ENCODE measurements at places on chromosomes 7 and 10.

- no peak for DNase-seq
Observed at GRCh38 chr7:73770002-73770859, at the start of gene CLDN3. Gene CLDN3 (minus strand): TSS chr7:73770270. CDS start chr7:73770049, 221 bp downstream.

DNA sequence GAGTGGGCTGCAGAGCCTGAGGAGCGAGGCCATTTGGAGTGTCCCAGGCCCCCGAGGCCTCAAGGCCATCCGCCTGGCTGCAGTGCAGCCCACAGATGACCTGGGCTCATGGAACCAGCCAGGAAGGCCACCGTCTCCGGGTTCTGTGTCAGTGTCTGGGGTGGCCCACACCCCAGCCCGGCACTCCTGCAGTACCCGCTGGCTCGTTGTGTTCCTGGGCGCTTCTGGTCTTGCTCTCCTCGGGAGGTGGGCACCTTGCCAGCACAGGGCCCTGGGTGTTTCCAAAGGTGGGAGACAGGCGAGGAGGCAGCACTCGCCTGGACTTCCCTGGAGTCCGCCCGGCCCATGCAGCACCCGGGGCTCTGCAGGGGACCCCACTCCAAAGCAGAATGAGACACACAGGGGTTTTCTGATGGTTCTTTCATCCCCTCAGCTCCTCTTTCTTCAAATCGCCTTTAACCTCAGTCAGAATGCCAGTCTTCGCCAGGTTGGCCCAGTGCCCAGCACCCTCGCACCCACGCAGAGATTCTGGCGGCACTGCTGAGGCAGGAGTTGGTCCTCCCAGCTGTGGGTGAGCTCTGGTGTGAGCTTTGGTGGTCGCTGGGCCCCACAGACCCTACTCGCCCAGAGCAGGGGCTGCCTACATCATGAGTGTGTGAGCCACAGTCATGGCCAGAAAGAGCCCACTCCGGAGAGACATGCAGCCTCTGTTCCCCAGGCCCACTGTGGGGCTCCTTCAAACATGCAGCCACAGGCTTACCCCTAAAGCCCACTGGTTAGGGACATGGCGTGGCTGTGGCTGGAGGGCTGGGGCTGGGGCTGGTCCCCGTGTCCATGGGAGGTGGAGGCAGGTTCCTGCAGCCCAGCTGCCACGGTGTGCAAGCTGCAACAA, 155.7 kb downstream of the EBF3 start:
- no peak for DNase-seq

GRCh38 chr10:83673316-83673715, 466.0 kb upstream of the GHITM start:
- DNase-seq: no peak

GRCh38 chr7:135653340-135654080, 8.8 kb upstream of the STMP1 start:
- no peak for DNase-seq

- DNase-seq: no peak
Observed at GRCh38 chr10:31961277-31962074, 32.8 kb upstream of the ARHGAP12 start.

- no peak for DNase-seq
Observed at GRCh38 chr7:2175091-2175490, 57.7 kb downstream of the MAD1L1 start.

DNA sequence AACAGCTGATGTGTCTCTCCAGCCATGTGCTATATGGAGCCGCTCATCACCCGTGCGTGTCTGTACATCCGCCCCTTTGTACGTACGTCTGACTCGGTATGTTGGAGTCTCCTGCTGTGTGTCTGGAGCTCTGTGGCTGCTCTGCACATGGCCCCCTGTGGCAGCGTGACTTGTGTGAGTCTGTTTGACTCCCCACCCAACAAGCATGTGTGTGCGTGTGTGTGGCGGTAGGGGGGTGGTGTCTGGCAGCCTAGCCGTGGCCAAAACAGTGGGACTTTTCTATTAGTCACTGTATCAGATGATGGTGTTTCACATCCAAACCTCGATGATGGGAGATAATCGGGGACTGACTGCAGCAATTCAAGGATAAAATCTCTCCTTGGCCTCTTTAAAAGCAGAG, 94.1 kb downstream of the COL13A1 start:
- DNase-seq: no peak

DNA sequence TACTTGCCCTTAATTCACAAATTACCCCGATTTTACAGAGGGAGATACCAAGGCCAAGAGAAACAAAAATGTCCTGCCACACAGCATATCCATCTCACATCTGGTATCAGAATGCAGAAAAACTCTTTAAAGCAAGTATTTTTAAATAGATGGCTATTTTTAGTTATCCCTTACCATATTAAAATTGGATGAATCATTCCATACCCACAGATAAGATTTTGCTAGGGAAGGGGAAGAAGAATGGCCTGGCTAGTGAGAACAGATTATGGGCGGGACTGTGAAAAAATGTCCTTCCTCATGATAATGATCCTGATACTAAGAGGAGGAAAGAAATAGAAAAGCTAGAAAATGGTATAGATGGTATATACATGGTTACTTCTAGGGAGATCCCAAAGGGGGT, 80.6 kb upstream of the GATAD1 start:
- no peak for DNase-seq

DNA sequence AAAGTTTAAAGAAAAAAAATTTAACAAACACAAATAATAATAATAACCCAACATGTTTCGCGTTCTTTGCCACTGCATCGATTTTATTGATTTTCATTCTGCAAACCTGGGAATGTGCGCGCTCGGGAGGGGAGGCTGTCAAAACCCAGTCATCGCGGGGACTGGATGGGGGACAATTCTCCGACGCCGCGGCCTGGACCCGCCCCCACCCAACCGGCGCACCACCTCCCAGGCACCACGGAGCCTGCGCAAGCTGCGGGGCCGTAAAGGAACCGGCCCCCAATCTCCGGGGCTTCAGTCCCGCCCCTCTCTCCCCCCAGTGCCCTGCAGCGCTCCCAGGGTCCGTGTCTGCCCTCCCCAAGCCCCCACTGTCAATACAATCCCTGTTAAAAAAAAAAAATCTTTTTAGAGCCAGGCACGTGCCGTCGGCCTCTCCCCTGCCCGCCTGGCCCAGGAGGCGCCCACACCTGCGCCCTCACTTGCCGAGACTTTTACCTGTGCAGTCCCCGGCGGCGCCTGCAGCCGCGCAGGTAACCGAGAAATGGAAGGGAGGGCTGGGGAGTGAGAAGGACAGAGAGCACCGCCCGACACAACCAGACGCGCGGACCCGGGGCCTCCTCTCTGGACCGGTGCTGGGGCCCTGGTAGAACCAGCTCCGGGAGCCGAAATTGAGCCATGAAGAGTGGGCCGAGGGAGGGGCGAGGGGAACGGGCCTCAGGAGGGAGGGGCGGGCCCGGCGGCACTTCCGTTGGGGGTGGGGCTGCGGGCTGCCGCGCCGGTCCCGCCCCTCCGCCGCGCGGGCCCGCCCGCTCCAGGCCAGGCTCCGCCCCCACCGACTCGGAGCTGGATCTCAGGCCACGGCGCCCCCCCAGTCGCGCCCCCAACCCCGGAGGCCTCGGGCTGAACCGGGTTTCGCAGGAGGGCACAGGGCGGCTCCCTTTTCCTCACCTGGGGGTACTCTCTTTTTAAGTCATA, 7.6 kb upstream of the ZNF503 start:
- DNase-seq: no peak

GRCh38 chr7:12729112-12729511, 41.7 kb downstream of the ARL4A start:
- DNase-seq: no peak

DNA sequence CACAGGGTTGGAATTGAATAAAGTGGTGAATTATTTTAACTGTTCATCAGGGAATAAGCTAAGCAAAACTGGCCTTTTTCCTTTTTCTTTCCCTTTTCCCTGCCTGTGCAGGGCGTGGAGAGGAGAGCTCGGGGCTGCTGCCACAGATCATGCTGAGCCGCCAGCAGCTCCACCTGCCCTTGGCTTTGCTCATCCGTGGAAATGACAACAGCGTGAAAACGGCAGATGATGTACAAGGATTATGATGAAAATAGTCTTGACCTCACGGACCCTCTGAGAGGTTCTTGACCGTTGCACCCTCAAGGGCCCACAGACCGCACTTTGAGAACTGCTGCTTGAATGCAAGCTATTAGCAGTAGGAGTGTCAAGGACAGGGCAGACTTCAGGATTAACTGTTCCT, 10.6 kb downstream of the PPP2R2D start:
- no peak for DNase-seq

DNA sequence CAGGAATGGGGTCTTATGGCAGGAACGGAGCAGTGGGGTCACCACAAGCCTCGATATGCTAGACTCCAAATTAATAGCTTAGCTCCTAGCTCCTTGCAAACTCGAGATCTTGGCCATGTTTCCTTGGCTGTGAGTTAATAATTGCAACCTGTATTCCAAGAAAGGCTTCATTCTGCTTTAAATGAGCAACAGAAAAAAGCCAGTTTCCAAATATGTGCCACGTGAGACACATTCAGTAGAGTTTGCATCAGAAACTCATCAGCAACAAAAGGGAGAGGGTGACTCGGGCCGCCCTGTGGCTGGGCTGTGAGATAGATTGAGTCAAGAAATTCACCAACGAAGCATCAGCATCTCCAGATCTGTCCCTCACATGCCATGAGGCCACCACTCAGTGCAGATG, 112.0 kb downstream of the NPTX2 start:
- no peak for DNase-seq

GRCh38 chr10:61000769-61001730, 57.1 kb upstream of the RHOBTB1 start:
- peak; percentile 6 for DNase-seq

- DNase-seq: no peak
Observed at GRCh38 chr7:84876061-84876821, 310.6 kb downstream of the SEMA3D start.

GRCh38 chr7:142376356-142376997, 118.6 kb upstream of the PRSS58 start:
- no peak for DNase-seq

GRCh38 chr10:89454561-89455347, 40.4 kb downstream of the IFIT5 start:
- DNase-seq: no peak

DNA sequence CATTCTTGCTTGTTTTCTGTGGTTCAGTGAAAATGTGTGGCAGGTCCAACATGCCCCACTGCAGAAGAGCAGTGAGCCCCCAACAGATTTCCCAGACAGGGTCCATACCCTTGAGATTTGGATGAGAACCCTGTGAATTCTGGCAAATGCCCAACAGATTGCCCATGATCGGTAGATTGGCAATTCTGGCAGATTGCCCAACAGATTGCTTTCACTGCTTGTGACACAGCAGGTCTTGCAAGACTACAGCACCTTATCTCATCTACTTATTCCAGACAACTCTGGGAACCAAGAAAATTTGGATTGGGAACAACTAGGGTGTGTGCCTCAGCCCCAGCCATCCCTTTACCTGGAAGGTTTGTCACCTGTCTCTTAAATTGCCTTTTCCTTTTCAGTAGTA, 143.7 kb upstream of the COL1A2 start:
- DNase-seq: no peak

GRCh38 chr10:24393201-24393600, 184.3 kb downstream of the KIAA1217 start:
- DNase-seq: no peak

GRCh38 chr10:72001033-72001395, 36.8 kb downstream of the CHST3 start:
- DNase-seq: no peak

- no peak for DNase-seq
Observed at GRCh38 chr7:69643708-69644445, 45.6 kb downstream of the AUTS2 start.

GRCh38 chr7:112308974-112309373, 102.5 kb downstream of the ZNF277 start:
- no peak for DNase-seq

DNA sequence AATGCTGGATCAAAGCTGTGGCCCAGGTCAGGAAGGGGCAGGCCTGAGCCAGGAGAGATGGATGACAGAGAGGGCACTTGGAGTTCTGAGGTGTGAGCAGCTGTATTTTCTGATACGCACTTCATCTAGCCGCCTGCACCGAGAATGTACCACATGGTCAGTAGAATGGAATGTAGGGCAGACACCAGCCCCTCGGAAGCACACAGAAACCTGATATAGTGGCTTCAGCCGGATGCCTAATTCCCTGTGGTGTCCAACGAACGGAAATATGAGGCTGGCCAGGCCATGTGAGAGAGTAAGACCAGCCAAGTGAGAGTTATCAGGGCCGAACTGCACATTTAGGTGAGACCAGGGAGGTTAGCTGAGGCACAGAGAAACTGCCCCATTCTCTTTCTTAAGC, 46.7 kb upstream of the PLCE1 start:
- DNase-seq: no peak

GRCh38 chr7:150826061-150826849, 25.7 kb downstream of the TMEM176A start:
- DNase-seq: no peak

DNA sequence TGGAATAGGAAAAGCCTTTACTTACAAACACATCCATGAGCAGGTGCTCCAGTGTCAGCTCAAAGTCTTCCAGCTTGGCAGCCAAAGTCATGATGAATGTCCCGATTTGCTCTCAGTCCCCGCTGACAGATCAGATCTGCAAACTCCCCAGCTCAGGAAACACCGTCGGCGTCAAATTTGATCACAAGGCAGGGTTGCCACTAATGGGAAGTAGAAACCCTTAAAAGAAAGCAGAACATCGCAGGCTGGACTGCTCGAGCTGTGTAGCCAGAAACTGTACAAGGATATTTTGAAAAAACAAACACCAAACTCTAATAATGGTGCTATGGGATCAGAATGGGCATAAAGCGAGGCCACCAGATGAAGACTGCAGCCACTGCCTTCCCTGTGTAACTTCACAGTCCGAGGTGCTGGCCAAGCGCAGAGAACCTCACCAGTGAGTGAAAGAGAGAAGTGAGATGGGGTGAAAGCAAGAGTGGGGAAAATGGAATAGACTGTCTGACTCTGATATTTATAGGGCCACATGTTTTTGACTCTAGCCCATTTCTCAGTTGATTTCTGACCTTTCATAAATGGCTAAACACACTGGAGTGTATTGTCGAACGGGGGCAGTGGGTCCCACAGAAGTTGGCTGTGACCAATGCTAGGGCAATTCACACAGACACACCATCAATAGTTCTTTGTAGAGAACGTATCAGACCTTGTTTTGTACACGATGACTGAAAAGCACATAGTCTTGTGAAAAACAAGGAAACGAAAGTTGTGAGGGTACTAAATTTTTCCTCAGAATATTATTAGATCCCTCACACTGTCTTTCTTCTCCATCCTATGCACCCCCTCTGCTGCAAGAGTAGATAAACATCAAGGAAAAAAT, 306.2 kb downstream of the FRMD4A start:
- no peak for DNase-seq

- DNase-seq: no peak
Observed at GRCh38 chr7:39016609-39017008, 38.9 kb downstream of the POU6F2 start.

Measured in activated CD4-positive, alpha-beta T cell treated with anti-CD3 and anti-CD28 coated beads, Interleukin-2, amount 50 U/mL, for 48 hours (primary cell).